ENCODE measurements at places on chromosomes 4 and X.

DNA sequence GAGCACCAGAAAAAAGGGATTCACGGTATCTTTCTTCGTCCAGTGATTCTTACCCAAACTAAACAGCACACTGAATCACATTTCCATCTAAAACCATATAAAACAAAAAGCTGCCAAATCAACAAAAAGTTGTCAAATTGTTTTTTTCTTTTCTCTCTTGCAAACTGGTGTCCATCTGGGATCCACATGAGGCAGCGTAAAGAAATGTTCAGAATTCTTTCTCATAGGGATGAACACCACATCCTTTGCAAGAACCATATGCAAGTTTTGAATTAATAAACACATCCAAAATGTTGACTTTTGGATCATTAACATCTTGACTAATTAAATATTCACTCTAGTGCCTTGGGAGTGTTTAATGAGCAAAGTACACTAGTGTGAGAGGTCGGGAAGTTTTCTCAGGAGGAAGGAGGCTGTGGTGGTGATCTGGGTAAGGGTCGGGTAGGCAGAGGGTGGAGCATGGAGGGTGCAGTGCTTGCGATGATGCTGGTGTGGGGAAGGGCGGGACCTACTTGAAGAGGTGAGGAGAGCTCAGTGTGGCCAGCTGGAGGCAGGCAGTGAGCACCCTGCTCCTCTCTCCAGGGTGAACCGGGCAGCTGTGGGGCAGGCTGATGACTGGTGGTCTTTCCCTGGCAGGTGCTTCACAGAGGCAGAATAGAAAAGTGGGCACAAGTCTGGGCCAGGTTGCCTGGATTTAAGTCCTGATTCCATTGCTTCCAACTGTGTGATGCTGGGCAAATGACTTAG, 72.8 kb downstream of the NSUN7 start:
- DNase-seq = no peak
- no peaks in the 10 kb centered on the region for H3K27me3 ChIP-seq
- no peak overlapping the region for H3K27ac ChIP-seq
- H3K36me3 ChIP-seq = peaks cover 33% of the 10 kb centered on the region

GRCh38 chrX:38939067-38939466, 137.8 kb downstream of the MID1IP1 start:
- H3K36me3 ChIP-seq = no peaks in the 10 kb centered on the region
- DNase-seq = no peak
- no peak overlapping the region for H3K4me3 ChIP-seq
- H3K4me1 ChIP-seq = no peaks in the 10 kb centered on the region
- H3K27ac ChIP-seq = no peak overlapping the region

DNA sequence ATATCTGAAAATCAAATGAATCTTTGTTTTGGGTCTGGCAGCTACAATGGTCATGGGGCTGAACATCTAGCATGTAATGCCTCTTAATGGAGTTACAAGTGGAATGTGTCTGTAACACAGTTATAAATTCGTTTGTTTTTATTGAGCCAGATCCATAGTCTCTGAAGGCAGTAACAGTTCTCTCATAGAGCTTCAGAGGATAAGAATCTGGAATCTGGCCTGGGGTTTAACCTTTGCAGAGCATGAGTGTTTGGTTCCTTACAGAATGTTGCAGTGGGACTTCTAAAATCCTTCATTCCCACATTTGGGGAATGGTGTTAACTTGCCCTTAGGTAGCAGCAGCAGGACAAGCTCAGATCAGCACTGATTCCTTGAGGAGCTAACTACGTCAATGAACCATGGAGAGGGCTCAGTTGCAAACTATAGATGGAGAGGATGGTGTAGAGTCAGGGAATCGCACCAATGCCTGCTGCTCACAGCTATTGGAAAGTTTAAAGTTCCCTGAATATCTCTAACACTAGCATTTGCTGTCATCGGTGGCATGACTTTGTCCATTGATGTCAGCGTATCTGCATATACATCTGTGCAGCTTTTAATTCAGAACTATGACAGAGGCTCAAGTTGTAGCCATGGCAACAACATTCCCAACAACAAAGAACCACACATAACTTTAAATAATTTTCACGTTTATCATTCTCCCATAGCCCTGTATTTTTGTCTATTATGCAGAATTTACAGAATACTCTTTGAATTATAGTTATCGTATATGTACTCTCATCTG, 72.2 kb downstream of the RASGEF1B start:
- H3K27me3 ChIP-seq = no peaks in the 10 kb centered on the region
- no peaks in the 10 kb centered on the region for H3K36me3 ChIP-seq
- H3K4me1 ChIP-seq = no peaks in the 10 kb centered on the region
- H3K4me3 ChIP-seq = no peak overlapping the region
- no peak overlapping the region for H3K27ac ChIP-seq
- DNase-seq = no peak

GRCh38 chr4:104941661-104942062, 205.0 kb upstream of the TET2 start:
- H3K36me3 ChIP-seq = no peaks in the 10 kb centered on the region
- no peak overlapping the region for H3K4me3 ChIP-seq
- no peak for DNase-seq

DNA sequence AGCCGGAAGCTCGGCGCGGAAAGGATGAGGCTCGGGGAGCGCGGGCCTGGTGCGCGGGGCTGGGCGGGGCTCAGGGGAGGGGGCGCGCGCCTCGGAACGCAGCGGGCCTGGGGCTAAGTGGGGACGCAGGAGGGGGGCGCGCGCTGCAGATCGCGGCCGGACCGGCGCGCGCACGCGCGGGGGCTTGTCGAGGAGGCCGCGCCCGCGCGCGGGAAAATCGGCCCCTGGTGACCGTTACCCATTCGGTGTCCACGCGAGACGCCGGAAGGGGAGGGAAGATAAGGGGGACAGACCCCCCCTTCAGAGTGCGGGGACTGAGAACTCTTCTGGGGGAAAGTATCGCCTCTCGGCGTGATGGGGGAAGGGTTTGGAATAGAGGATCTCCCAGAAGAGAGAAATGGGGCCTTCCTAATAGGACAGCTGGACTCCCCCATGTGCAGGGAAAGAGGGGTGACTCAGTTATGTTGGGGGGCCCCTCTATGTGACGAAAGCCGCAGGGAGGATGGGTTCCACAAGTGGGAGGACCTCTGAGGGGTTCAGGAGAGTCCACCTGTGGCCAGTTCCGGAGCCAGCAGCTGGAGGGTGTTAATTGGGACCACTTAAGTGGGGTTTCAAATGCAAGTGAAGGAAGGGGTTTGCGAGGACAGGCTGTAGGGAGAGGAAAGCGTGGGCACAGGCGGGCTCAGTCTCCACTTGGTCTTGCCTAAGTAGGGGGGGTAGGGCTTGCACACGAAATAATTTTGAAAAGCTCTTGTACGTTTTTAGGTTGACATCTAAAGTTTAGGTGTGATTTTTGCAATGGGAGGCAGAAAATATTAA, 584 bp downstream of the SUV39H1 start:
- DNase-seq = no peak
- H3K4me1 ChIP-seq = peaks cover 32% of the 10 kb centered on the region
- peak overlapping the region; percentile 81 for H3K27ac ChIP-seq
- H3K36me3 ChIP-seq = peaks cover 25% of the 10 kb centered on the region
- H3K4me3 ChIP-seq = peak overlapping the region; percentile 75

GRCh38 chr4:5474756-5475155, 233.6 kb downstream of the EVC2 start:
- H3K27me3 ChIP-seq = no peaks in the 10 kb centered on the region
- no peaks in the 10 kb centered on the region for H3K36me3 ChIP-seq
- peak; percentile 77 for DNase-seq
- no peaks in the 10 kb centered on the region for H3K4me1 ChIP-seq

DNA sequence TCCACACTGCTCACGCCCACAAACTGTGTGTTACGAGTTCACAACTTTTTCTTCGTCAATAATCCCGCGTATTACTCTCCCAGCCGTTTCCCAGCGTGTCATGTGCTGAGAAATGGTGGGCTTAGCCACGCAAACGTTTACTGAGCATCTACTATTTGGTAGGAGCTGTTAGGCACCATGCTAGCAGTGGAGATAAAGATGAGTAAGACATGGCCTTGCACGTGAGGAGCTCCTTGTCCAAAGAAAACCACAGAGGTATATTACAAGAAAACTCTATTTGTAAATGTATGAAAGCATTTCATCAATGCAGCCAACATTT, 821 bp upstream of the TMEM128 start:
- H3K4me3 ChIP-seq = peak overlapping the region; percentile 91
- no peak for DNase-seq
- peaks cover 15% of the 10 kb centered on the region for H3K36me3 ChIP-seq
- peak overlapping the region; percentile 79 for H3K27ac ChIP-seq

DNA sequence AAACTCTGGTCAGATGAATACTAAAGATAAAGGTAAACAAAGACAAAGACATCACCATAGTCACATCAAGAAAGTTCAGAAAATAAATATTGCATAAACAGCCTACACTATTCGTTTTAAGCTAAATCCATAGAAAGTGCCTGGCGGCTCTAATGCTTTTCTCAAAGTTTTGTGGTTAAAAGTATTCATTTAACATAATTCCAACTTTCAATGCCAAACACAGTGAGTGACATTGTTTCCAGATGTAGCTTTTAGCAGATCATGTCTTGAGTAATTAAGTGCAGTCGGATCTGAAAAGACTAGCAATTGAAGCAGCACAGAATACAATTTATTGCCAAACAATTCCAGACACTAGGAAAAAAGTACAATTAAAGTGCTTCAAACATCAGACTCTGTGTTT, 287.1 kb upstream of the ADGRL3 start:
- H3K4me3 ChIP-seq = no peak overlapping the region
- H3K36me3 ChIP-seq = no peaks in the 10 kb centered on the region
- no peak overlapping the region for H3K27ac ChIP-seq

DNA sequence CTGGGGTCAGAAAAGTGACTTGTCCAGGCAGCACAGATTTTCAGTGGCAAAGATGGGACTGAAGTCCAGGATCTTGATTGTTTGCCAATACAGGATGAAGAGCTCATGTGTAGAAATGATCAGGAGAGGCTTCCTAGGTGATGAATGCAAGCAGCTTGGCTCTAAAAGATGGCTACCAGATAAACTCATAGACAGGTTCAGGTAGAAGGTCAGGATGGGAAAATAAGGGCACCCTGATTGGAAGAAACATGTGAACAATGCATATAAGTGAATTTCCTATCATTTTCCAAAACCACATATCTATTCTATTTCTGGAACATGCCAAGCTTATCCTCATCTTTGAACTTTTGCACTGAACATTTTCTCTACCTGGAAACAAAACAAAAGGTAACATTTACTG, 87.7 kb downstream of the FAM13A start:
- H3K36me3 ChIP-seq = no peaks in the 10 kb centered on the region
- no peak overlapping the region for H3K4me3 ChIP-seq
- DNase-seq = peak; percentile 79
- H3K27ac ChIP-seq = no peak overlapping the region

All from trophoblast cell (in vitro differentiated cells and primary cell).